Activated gamma-delta T cell treated with Interleukin-2 at 50 U/mL for 16 hours (primary cell): ENCODE measurements at places on chromosomes 5 and 9.

DNA sequence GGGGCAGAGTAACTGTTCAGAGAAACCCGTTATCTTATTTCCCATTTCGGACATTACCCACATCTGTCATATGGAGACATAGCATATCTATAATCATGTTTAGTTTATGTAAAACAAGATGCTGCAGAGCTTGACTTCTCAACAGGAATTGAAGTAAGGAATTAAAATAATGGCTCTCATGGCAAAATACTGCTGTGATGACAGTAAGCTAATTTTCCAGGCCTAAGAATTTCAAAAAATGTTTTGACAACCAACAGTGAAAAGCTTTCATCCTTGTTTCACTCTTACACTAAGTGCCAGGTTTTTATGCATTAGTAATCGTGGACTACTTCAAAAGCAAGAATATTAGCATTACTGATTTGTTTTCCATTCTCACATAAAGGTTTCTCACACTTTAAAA lies 518.2 kb downstream of the PTPRD start:
- no peak for DNase-seq

GRCh38 chr5:13246053-13246452 lies 698.4 kb downstream of the DNAH5 start:
- DNase-seq: no peak

DNA sequence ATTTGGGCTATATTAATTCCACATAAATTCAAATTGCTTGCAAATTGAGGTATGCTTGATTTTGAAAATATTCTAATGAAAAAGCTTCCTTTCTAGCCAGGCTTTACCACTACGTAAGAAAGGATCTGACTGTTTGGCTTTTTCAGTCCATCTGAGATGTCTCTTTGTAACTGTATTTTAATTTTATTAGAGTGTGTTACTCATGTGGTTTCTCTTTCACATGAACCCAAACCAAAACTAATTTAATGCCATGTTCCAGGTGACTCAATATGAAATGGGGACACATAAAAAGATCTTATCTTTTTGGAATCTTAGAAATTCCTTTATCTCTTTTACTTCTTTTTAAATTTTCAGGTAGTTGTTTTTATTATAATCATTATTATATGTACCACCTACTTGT lies 85.3 kb downstream of the NFIB start:
- no peak for DNase-seq

GRCh38 chr5:118314931-118315330 lies 673.4 kb downstream of the DTWD2 start:
- DNase-seq: no peak

GRCh38 chr5:134874831-134875655 lies 872 bp downstream of the TXNDC15 start:
- peak; percentile 11 for DNase-seq

GRCh38 chr5:94031631-94032030 lies 290.2 kb upstream of the POU5F2 start:
- DNase-seq: no peak

DNA sequence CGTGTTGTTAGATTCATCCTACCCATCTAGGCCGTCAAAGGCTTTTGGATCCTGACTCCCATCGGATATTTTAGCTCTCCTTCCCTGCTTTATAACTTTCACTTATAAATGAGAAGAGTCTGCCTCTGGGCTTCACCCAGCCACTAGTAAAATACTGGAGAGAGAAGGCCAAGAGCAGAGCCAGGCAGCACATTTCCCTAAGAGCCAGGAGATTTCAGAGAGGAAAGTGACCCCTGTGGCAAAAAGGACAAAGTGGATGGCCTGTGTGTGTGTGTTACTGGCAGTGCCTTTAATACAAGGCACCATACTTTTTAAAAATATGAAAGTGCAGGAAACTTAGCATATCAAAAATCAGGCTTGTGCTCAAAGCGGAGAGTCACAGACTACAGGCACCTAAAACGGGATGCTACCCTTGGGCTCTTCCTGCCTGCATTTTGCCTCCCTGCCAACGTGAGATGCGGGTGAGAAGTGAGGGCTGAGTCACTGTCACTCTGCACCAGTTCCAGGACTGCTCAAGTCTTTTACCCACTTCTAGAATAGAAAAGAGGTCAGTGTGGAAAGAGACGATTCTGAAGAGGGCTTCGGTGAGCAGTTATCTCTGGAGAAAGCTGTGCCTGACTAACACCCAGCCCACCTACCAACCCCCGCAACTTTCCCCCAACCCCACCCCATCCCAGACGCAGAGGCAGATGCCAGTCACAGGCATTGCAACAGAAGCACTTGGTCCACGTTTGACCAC lies 15.9 kb downstream of the NFIL3 start:
- no peak for DNase-seq

DNA sequence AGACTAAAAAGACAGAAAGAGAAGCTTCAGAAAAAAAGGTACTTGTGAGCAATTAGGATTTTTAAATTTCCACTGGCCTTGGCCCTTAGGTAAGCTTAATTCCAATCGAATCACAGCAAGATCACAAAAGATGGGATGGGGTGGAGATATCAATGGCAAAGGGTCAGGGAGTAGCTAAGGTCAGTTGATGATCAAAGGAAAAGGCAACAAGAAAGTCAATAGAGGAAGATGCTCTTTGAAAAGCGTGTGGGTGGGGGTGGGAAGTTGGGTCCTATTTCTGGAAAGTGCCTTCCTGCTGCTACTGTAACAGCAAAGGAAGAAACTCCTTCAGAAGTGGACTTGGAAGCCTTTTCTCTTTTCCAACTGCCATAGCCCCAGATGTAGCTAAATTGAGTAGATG lies 7.3 kb downstream of the C1QTNF3 start:
- DNase-seq: no peak

DNA sequence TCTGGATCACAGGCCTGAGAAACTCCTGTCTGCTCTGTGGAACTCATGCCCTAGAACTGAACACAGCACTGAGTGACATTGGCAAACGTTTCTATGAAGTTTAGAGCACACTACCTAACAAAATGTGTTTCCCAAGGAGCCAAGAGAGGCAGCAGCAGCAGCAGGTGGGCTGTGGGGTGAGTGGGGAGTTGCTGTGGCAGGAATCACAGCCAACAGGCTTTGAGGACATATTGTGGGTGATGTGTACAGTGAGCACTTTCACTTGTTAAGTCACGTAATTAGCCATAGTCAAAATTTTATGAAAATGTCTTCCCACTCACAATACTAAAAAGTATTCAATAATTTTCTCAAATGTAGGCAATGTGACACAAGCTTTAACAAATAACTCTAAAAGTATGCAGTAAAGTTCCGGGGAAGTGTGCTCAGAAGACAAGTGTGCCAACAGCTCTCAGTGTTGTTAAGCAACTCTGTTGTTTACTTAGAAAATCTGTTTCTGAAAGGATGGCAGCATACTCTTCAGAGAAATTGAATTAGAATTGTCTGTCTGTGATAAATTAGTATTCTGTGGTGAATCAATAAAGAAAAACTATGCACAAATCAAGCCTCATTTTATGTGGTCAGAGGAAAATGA lies 482.1 kb downstream of the SEMA5A start:
- no peak for DNase-seq
